ENCODE measurements at places on chromosomes 6 and 20. TPM values are rescaled to one million over a fixed set of nuclear protein-coding genes. Genes with fewer than 3 reads are reported as not detected.

THBS2 gene
- total RNA-seq: 710 TPM

RAMACL gene
- total RNA-seq: 3.2 TPM

PTCHD4 gene
- total RNA-seq: 2.0 TPM

VNN1 gene
- total RNA-seq: 0.06 TPM

DEFB124 gene
- not detected for total RNA-seq

PNPLA1 gene
- not detected for total RNA-seq

HCRTR2 gene
- total RNA-seq: not detected

RFX6 gene
- total RNA-seq: not detected

FERMT1 gene
- 4.9 TPM for total RNA-seq

SMLR1 gene
- not detected for total RNA-seq

CENPQ gene
- total RNA-seq: 2.4 TPM

DUSP15 gene
- 0.34 TPM for total RNA-seq

C20orf202 gene
- total RNA-seq: not detected

SLC26A8 gene
- not detected for total RNA-seq

RALY gene
- 74.3 TPM for total RNA-seq

GSTA2 gene
- not detected for total RNA-seq

CCN6 gene
- not detected for total RNA-seq

VGLL2 gene
- total RNA-seq: not detected

C4B gene
- total RNA-seq: 46.6 TPM

LST1 gene
- not detected for total RNA-seq

TBX18 gene
- total RNA-seq: 21.2 TPM

HLA-DMA gene
- 3.9 TPM for total RNA-seq

TFB1M gene
- total RNA-seq: 9.0 TPM

TEAD3 gene
- 11.6 TPM for total RNA-seq

PRPH2 gene
- total RNA-seq: 0.12 TPM

CENPW gene
- total RNA-seq: 0.64 TPM

GPR6 gene
- total RNA-seq: not detected

PSORS1C2 gene
- not detected for total RNA-seq

SIRPD gene
- total RNA-seq: not detected

MAP3K7 gene
- 22.3 TPM for total RNA-seq

SIGLEC1 gene
- total RNA-seq: not detected

C6orf141 gene
- 2.2 TPM for total RNA-seq

MYCT1 gene
- total RNA-seq: 0.75 TPM

BMP5 gene
- not detected for total RNA-seq

Measured in cardiac ventricle fibroblast (primary cell).